ENCODE measurements at places on chromosomes 1 and 21.

DNA sequence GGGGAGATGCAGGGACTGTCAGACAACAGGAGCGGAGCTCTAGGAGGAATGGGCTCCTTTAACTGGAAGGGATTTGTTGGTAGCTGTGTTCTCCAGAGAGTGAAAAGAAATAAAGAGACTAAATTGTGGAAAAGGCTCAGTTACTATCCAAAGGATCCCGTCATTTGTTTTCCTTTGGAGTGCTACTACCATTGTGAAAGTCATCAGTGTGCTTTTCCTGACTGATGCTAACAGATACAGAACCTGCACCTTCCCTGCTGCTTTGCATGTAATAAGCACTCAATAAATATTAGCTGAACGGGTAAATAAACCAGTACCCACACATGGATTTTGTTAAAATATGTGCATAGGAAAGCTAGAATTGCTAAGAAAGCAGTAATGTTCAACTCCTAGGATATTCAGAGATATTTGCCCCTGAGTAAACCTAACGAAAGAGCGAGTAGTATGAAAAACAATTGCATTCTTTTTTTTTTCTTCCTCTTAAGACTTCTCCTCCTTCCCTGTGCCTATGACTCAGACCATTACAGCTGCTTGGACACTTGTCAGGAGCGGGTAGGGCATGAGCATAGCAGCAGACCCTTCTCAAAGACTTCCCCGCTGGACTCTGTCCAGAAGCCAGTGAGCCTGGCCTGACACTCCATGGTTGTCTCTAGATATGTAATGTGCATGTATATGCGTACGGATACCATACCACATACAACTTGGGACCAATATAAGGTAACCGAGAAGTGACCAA is 41.7 kb downstream of the PTGFRN start:
- DNase-seq: no peak

- DNase-seq: no peak
These were observed 28.1 kb downstream of the SERINC2 start for GRCh38 chr1:31441073-31441472.

- DNase-seq: no peak
These were observed 16.1 kb downstream of the USP1 start for GRCh38 chr1:62452951-62453350.

GRCh38 chr1:68213843-68214242 is 18.5 kb downstream of the WLS start:
- no peak for DNase-seq

DNA sequence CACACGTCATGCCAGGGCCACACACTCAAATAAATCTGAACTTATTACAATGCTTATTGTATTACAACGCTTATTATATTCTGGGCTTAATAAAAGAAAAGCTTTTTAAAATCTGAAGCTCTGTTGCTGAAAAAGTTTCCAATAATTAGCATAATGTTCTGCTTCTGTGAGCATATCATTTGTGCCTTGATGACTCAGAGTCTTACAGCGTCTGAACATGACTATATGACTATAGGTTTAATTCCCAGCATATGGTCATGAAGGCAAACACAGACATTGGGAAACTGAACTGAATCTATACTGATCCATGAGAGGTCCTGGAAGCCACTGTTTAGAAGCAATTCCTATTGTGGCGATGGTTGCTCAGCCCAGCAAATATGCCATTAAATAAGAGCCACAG is 66.3 kb downstream of the SIM2 start:
- DNase-seq: no peak

- no peak for DNase-seq
These were observed 30.5 kb downstream of the KCNC4 start for GRCh38 chr1:110240476-110241210.

- no peak for DNase-seq
These were observed 34.2 kb upstream of the LRRC8C start for GRCh38 chr1:89598450-89599331.

DNA sequence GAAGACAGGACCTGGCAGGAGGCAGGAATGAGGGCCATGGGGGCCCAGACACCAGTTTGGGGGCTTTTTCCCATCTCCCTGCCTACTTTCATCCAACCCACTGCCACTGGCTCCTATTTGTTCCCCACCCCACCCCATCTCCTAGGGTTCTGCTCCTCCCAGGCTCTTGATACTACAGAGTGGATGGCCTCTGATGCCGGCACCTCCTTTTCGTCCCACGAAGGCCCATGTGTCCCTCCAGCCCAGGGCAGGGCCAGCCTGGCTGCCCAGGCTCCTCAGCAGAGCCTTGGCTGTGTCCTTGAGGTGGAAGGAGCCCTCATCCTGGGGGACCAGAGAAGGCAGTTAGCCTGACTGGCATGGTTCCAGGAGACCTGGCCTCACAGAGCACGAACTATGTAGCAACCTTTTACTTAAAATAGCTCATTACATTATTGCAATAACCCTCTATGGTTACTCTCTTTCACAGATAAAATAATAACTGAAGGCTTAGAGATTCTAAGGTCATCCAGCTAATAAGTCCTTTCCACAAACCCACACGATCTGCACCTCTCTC is 3.5 kb downstream of the POMGNT1 start:
- no peak for DNase-seq

- DNase-seq: no peak
These were observed 24.6 kb downstream of the ATF3 start for GRCh38 chr1:212633161-212633560.

DNA sequence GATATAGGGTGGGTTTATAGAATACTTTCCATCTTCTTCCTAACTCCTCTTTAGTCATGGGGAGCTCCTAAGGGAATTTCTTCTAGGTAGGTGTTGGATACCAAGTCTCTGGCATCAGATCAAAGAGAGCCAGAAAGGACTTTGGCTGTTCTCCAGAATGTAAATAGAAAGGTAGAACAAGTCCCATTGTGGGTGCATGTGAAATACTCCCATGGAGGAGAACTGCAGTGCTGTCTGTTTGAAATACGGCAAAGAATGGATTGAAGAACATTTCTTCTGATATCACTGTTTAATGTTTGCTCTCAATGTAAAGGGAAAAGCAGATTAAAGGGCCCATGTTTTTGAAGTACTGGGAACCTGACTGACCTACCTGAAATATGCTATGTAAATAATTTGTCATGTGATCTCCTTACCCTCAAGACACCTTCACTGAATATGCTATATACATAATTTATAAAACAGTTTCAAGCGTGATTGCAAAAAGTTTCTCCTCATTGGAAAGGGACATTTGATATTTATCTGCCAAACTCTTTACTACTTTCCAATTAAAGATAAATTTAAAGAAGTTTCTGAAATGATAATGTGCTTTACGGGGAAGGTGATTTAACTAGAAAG is 65.9 kb downstream of the LAMC1 start:
- DNase-seq: no peak

DNA sequence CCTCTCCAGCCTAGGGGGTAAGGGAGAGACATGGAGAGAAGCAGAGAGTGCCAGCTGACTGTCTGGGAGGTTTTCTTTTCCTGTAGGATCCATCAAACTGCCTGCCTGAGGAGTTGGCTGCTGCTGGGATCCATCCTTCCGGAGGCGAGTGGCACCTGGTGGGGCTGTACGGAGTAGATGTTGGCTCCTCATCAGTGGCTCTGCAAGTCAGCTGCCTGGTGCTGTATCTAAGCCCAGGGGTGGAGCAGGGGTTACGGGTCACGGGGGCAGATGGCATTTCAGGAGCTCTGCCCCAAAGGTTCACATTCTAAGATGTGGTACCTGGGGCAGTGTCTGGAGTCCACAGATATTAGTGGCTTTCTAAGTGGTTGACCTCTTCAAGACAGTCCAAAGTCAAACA is 128.0 kb downstream of the ACTL8 start:
- no peak for DNase-seq

GRCh38 chr1:31548907-31549808 is 27.2 kb upstream of the TINAGL1 start:
- DNase-seq: peak; percentile 80

- no peak for DNase-seq
These were observed 118.8 kb upstream of the PALMD start for GRCh38 chr1:99527078-99527477.

DNA sequence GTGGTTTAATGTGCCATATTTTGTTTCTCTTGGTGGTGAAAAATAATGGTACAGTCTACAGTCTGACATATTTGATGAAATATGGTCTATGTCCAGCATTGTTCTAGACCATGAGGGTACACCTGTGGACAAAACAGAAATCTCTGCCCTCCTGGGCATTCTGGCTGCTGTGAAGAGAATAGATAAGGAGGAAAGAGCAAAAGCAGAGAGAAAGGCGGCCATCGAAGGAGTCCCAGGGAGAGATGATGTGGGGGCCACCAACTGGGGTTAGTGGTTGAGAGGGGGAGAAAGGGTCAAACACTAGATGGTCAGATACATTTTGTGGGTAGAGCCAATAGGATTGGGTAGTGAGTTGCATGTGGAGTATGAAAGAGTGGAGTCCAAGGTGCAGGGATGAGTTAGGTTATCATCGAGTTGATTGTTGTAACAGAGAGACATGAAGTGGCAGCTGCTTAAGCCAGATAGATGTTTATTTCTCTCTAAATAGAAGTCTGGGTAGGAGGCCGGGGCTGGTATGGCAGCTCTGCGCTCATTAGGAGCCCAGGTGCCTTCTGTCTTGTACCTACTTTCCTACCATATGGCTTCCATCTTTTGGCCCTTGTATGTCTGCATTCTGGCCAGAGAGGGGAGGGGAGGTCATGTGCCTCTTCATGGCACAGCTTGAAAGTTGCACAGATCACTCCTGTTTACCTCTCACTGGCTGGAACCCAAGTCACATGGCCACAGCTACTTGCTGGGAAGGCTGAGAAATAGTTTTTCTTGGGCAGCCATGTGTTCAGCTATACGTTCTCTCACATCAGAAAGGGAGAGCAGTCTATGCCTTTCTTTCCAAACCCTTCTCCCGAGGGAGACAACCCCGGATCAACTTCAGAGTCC is 13.0 kb downstream of the UBE4B start:
- DNase-seq: no peak

GRCh38 chr1:22627331-22627730 is 9.1 kb upstream of the C1QA start:
- DNase-seq: no peak

DNA sequence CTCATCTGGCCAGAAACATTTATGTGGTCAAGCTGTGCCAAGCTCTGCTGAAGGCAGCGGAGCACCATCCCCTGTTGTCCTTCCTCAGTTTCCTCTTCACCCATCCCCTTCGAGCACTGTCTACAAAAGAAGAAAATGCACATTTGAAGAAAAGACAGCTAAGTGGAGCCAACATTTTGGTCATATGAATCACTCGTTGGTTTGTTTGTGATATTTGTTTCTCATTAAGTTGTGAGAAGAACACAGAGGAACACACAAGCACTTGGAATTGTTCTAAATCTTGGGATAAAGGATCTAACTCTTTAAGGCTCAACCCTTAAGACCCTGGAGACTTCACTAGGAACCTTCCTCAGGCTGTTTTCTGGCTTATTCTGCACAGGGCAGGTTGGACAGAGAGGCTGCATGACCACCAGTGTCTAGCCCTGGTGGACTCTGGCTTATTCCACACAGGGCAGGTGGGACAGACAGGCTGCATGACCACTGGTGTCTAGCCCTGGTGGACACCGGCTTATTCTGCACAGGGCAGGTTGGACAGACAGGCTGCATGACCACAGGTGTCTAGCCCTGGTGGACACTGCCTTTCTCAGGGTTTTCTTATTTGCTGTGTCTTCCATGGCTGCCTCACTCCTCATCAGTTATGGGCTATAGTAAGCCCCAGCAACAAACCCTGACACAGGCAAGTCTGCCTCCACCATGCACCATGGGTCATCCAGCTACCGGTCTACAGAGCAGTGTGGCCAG is 35.3 kb upstream of the COL6A2 start:
- no peak for DNase-seq

GRCh38 chr1:111778541-111779051 is 22.9 kb downstream of the DDX20 start:
- no peak for DNase-seq

DNA sequence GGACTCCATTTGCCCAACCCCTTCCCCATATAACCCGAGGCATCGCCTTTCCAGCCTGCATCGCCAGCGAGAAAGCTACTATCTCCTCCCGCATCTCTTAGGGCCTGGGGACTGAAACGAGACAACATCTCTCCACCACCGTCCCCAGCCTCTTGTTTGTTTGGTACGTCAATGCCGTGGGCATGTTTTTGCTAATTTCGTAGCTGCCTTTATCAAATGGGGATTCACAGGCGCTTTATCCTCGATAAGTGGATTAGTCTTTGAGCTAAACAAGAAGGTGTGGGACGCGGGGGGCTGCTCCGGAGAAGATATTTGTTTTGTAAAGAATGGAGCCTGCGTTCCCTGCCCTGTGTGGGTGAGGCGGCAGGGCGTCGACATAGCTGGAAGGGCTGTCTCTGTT is 91.6 kb downstream of the PAX7 start:
- no peak for DNase-seq

- DNase-seq: no peak
These were observed 65.3 kb downstream of the SSBP3 start for GRCh38 chr1:54340878-54341277.

DNA sequence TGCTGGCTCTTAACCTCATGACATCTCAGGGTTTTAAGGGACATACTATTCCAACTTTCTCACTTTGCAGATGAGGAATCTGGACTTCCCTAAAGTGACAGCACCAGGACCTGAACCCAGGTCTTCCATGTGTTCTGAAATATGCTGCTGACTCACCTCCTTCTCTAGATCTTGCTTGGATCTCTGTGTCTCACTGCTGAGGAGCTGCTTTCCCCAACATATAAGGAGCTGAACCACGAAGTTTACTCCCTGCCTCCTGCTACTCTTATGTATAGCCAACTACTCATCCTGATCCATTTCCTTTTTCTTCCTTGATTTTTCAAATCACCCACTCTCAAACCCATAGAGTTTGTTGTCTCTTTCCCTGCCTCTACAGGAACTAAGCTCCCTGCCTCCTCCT is 38.2 kb downstream of the ALG14 start:
- DNase-seq: no peak

- no peak for DNase-seq
These were observed 10.7 kb upstream of the ELF3 start for GRCh38 chr1:201999625-202000238.

DNA sequence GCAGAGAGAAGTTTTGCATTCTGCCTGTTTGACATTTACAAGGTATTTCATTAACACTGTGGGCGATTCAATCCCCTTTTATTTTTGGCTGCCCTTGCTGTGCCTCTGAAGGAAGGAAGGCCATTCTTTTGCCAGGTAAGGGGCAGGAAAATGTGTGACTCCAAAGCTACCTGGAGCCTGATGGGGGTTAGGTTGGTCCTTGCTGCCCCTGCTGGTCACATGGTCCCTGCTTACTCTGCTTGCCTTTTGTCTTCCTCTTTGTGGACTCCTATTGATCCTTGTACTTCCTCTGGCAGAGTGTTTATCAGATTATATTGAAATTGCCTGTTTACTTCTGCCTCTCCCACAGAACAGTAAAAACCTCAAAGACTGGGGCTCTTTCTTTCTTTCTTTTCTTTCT is 65.7 kb downstream of the ST6GALNAC3 start:
- DNase-seq: no peak

DNA sequence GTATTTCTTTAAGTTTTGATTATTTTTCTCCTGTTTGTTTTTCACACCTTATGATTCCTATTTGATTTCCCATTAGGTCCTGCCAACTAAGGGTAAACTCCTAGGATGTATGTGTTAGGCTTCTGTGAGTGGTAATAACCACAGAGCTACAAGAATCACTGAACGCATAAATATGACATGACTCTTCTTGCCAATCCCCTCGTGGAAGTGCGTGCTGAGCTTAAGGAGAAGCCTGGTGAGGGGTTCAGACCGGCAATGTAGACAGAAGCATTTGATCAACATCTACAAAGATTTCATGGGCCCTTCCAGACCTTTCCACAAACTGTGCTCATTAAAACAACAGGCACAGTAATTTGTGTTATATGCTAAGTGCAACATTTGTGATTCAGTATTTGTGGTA is 273.8 kb upstream of the SNX7 start:
- DNase-seq: no peak

Data from renal cortex interstitium (tissue), 15 donors.